Heart right ventricle (tissue), 16 donors: ENCODE measurements at places on chromosomes 12 and 14. TPM values are rescaled to one million over a fixed set of nuclear protein-coding genes. Genes with fewer than 3 reads are reported as not detected.

GRCh38 chr14:72124171-72124570 lies 191.9 kb downstream of the RGS6 start:
- H3K4me1 ChIP-seq = no peaks in the 10 kb centered on the region
- no peaks in the 10 kb centered on the region for H3K27me3 ChIP-seq
- no peak overlapping the region for H3K4me3 ChIP-seq
- no peaks in the 10 kb centered on the region for H3K36me3 ChIP-seq
- DNase-seq = no peak
- H3K27ac ChIP-seq = no peak overlapping the region

- H3K4me3 ChIP-seq = peak overlapping the region; percentile 89
- H3K36me3 ChIP-seq = no peaks in the 10 kb centered on the region
- no peaks in the 10 kb centered on the region for H3K27me3 ChIP-seq
- H3K4me1 ChIP-seq = peaks cover 52% of the 10 kb centered on the region
Observed at GRCh38 chr14:21382886-21383847, 652 bp downstream of the SUPT16H start.

DNA sequence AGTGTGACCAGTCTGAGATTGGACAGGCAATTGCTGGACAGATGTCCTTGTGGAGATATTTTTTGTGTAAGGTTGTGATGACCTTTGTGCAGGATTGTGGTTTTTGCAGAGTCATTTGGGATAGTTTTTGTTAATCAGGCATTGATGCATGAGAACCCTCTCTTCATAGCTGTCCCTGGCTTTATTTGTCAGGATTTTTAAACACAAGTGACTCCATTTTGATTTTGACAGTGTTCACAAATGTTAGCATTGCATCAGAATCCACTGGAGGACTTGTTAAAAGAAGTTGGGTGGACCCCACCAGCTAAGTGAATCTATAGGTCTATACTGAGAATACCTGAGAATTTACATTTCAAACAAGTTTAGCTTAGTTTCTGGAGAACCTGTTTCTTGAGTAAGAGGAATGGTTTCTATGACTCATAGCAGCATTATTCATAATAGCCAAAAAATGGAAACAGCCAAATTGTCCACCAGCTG lies 11.8 kb downstream of the FNTB start:
- H3K36me3 ChIP-seq = no peaks in the 10 kb centered on the region
- no peak overlapping the region for H3K27ac ChIP-seq
- H3K4me1 ChIP-seq = peaks cover 25% of the 10 kb centered on the region
- H3K27me3 ChIP-seq = no peaks in the 10 kb centered on the region
- H3K4me3 ChIP-seq = no peak overlapping the region

DNA sequence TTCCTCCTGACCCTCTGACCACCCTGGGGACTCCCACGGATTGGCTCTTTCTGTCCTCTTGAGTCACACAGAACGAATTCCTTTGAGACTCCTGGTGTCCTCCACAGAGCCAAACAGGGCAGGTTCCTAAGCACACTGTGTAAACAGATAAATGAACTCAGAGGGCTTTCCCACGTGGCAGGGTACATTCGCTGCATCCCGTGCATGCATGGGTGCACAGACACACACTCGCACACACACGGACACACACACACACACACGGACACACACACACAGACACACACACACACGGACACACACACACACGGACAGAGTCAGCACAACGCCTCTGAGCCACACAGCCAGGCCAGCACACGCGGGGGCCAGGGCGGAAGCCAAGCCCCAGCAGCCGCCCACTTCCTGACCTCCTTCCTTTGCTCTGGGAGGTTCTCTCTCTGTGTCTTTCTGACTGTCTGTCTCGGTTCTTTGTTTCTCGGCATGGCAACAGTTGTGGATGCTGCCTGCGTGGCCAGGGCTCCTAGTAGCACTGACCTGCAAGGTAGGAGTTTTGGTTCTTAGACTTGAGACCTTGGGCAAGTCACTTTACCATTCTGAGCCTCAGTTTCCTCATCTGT lies 706 bp downstream of the CRACR2A start:
- H3K4me3 ChIP-seq = peak overlapping the region; percentile 57
- H3K36me3 ChIP-seq = no peaks in the 10 kb centered on the region
- peak overlapping the region; percentile 86 for H3K27ac ChIP-seq
- H3K4me1 ChIP-seq = peaks cover 8% of the 10 kb centered on the region
- peak; percentile 58 for DNase-seq

GRCh38 chr12:61137677-61138414 lies 1122.4 kb upstream of the USP15 start:
- H3K4me3 ChIP-seq = no peak overlapping the region
- H3K27ac ChIP-seq = no peak overlapping the region
- DNase-seq = no peak
- no peaks in the 10 kb centered on the region for H3K27me3 ChIP-seq
- no peaks in the 10 kb centered on the region for H3K4me1 ChIP-seq

DNA sequence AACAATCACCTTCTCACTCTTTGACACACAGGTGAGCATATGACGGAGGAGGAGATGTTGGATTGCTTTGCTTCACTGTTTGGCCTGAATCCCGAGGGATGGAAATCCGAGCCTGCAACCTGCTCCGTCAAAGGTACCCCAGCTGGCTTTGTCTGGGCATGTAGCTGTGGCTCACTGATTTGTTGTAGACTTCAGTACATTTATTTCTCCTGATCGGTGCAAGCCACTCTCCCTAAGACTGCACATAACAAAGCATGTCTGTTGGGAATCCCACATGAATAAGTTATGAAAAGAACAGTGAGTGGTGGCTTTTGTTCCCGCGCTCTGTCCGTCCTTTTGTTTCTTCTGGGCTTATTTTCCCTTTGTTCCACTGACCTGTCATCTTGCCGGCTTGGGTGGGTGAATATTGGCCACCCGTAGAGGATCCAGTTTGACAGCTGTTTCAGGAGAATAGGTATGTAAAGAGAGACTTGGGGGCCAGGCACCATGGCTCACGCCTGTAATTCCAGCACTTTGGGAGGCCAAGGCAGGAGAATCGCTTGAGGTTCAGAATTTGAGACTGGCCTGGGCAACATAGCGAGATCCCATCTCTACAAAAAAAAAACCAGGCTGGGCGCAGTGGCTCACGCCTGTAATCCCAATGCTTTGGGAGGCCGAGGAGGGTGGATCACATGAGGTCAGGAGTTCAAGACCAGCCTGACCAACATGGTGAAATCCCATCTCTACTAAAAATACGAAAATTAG lies 20.0 kb upstream of the BCL7A start:
- H3K27me3 ChIP-seq = no peaks in the 10 kb centered on the region
- H3K27ac ChIP-seq = no peak overlapping the region
- peaks cover 13% of the 10 kb centered on the region for H3K4me1 ChIP-seq
- no peaks in the 10 kb centered on the region for H3K36me3 ChIP-seq
- no peak for DNase-seq

DNA sequence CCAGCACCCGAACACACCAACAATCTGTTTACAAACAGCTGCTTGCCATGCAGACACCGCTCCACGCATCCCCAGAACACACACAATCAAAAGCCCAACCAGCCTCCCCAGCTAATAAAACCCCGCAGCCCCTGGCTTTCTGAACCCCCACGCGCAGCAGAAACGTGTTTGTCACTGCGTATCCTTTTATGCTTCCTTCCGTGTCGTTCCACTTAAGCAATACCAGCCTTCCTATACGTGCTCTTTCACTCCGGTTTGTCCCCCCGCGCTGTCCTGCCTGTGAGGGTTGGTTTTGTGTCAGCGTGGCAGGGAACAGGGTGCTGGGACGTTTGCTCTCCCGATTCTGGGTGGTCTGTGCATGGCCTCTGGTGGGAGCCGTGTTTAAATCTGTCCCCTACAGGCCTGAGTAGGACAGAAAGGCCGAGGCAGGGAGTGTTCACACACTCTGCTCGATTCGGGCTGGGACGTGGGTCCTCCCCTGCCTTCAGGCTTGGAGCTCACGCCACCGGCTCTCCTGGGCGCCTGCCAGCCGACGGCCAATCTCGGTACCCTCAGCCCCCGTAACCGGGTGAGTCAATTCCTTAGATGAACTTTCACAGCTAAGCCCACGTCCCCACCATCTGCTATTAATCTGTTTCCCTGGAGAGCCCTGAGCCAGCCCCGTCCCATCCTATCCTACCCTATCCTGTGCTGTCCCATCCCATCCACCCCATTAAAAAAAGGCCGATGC lies 60.0 kb downstream of the NOC4L start:
- H3K36me3 ChIP-seq = no peaks in the 10 kb centered on the region
- peaks cover 82% of the 10 kb centered on the region for H3K27me3 ChIP-seq
- peaks cover 9% of the 10 kb centered on the region for H3K4me1 ChIP-seq
- DNase-seq = no peak
- no peak overlapping the region for H3K27ac ChIP-seq
- no peak overlapping the region for H3K4me3 ChIP-seq

GRCh38 chr14:59828276-59828675 lies 42.3 kb downstream of the RTN1 start:
- H3K4me1 ChIP-seq = no peaks in the 10 kb centered on the region
- no peak overlapping the region for H3K27ac ChIP-seq
- H3K27me3 ChIP-seq = peaks cover 6% of the 10 kb centered on the region
- no peak overlapping the region for H3K4me3 ChIP-seq
- DNase-seq = no peak

DNA sequence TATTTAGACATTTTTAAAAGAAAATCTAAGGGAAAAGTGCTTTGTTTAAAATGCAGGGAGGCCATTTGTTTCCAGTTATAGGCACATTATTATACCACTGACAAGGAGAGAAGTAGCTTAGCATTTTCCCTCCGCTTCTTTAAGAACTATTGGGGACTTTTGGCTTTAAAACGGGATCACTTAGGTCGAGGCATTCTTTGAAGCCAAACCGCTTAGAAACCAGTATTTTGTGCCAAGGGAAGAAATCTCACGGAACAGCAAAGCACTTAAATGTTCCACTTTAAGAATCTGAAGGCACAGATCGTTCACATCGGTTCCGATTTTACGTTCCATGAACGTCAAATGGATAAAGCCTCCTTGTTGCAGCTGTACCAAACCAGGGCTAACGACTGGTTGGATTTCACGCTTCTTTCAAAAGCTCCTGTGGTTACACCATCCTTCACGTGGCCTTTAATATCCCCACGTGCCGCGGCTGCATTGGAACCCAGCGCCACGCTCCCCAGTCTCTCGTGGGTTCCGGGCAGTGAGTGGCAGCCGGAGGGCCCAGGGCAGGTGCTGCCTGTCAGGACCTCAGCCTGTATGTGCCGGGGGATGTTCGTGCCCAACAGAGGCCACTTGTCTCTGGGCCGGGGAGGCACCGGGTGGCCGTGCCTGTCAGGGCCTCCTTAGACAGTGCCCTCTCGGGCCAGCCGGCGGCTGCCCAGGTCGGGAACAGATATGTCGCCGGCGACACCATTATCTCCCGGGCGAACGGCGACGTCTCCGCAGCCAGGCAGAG lies 195.4 kb downstream of the KIF26A start:
- H3K27ac ChIP-seq = no peak overlapping the region
- H3K27me3 ChIP-seq = peaks cover 9% of the 10 kb centered on the region
- DNase-seq = no peak
- H3K4me1 ChIP-seq = no peaks in the 10 kb centered on the region
- no peak overlapping the region for H3K4me3 ChIP-seq
- H3K36me3 ChIP-seq = no peaks in the 10 kb centered on the region

The FLVCR2 gene
- total RNA-seq = 4.4 TPM

The MEG3 gene
- total RNA-seq = 14.9 TPM

The VCPKMT gene
- 3.7 TPM for total RNA-seq

The SLCO1B1 gene
- total RNA-seq = not detected
